ENCODE measurements at places on chromosomes 2 and 18.

DNA sequence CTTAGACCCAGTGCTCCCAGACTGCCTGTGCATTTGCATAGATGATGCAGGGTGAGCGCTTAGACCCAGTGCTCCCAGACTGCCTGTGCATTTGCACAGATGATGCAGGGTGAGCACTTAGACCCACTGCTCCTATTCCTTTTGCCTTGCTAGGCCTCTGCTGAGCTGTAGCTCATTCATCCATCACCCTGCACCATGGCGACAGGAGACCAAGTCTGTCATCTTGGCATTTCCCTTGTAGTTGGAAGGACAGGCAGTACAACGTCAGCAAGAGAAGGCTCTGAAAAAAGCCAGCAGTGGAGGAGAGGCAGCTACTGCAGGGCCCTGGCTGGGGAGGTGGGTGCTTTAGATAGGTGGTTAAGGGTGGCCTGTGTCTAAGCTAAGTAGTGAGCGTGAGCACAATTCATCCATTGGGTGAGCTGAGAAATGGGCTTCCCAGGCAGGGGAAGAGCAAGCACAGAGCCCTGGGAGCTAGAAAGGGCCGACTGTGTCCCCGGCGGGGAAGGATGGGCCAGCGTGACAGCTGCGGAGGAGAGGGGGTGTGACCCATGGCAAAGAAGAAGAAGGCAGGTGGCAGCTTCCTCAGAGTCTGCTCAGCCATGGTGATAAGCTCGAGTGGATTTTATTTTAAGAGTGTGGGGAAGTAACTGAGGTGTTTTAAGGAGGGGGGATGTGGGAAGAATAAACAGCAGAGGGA is 108.8 kb downstream of the LPIN1 start:
- DNase-seq: no peak

DNA sequence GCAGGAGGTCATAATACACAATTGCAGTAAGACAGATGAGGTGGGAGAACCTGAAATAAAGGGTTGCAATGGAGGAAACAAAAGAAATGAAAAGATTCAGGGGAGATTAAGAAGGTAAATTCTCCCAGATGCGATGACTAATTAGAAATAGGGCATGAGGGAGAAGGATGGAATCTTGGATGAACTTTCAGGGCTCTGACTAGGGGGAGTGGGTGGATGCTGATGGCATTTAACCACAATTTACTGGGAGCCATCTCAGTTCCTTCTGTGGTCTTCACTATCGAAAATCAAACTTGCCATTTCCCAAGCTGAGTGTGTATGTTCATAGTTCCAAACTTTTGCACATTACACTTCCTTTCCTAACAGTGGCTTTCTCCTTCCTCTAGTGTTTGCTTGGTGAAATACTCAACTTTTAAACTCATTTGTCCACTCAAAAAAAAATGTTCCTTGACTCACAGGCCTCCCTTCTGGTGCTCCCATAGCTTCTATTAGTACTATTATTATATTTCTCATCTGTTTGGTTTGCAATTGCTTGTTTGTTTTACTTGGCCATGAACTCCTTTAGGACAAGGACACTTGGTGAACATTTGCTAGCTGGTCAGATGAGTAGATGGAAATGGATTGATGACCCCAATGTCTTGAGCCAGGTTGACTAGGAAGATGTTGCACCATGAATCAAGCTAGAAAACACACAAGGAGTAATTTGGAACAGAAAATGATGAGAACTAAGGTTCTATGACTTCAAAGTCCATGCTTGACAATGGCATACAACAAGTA is 178.5 kb downstream of the DIS3L2 start:
- no peak for DNase-seq

GRCh38 chr2:157894694-157895435 is 18.7 kb upstream of the ACVR1 start:
- DNase-seq: no peak

GRCh38 chr2:215967590-215968378 is 45.6 kb downstream of the MREG start:
- no peak for DNase-seq

GRCh38 chr18:28086670-28087552 is 90.0 kb downstream of the CDH2 start:
- no peak for DNase-seq

DNA sequence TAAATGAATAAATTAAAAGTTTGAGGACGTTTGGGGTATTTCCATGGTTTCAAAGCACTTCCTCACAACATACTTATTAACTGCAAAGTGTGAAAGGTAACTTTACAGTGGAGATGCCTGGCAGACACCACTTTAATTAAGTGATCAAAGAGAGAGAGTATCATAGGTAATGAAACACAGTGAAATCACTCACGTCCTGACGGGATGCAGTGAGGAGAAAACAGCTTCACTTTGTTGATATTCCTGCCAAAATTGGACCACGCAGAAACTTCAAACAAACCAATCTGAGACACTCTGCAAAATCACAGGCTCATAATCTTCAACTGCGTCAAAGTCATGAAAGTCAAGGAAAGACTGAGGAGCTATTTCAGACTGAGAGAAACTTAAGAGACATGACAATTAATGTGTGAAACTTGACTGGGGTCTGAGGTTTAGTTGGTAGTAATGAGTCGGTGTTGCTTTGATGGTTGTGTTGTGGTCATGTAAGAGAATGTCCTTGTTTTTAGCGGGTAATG is 66.0 kb upstream of the ITGB6 start:
- DNase-seq: no peak

DNA sequence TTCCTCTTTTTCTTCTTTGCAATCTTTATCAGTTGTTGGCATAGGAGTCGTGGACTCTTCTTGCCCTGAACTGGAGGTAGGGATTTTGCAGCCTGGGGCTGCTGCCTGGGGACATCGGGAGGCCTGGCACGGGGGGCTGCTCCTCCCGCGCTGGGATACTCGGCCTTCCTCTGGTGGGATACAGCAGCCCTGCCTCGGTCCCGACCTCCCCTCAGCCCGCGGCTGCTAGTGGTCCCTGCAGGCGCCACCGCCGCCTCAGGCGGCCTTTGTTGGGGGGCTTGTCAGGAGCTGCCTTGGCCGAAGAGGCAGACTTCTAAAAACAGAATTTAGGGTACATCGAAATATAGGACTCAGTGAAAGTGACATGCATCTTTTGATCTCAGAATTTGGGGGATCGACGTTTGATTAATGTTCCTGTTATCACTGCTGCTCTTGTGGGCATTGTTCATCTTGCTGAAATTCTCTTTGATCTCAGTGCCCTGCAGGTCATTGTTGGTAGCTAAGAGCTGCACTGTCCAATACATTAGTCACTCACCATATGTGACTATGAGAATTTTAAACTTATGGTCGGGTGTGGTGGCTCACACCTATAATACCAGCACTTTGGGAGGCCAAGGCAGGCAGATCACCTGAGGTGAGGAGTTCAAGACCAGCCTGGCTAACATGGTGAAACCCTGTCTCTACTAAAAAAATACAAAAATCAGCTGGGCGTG is 16.3 kb downstream of the POLR2D start:
- no peak for DNase-seq

DNA sequence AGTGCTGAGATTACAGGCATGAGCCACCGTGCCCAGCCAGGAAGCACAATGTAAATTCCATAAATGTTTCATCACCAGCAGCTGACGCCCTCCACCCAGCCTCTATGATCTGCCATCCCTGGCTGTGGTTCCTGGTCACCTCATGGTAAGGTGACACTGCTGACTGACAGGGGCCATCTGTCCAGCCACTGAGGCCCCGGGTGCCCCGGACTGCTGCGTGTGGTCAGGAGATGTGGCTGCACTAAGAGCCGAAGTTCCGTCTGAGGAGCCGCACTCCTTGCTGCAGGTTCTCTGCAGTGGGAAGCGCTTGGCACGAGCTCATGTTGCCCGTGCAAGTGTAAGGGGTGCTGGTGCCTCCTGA is 10.9 kb downstream of the NTSR2 start:
- no peak for DNase-seq

DNA sequence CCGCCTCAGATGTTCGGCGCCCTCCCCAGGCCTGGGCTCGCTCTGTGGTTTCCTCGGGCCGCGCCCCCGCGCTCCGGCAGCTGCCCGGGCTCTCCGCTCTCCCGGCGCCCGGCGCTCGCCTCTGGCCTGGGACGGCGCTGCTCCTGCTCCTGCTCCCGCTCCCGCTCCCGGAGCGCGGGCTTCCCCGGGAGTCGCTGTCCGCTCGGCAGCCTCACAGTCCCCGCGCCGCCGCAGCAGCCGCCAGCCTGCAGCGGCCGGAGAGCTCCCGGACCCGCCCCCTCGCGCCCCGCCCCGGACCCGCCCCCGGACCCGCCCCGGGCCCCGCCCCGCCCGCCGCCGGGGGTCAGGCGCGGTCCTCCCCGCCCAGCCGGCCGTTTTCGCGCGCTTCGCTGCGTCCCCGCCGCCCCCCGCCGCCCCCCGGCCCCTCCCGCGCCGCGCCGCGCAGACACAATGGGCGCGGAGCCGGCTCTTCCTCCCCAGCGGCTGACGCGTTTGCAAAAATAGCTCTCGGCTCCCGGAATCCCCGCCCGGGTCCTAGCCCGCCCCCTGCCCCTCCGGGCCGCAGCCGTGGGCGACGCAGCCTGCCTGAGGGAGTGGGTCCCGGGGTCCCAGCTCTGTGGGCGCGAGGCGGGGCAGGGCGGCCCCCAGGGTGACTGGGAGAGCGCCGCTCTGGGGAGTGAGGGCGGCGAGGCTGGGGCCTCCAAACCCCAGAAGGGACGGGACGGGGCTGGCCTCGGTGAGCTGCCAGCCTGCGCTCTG is at the start of gene ARL4C:
Gene ARL4C, minus strand, starts transcription at position 247 of the 759 bp plus-strand sequence. CDS start 495 bp downstream, outside the sequence.
- no peak for DNase-seq

GRCh38 chr2:10533811-10534321 is 85.7 kb upstream of the ODC1 start:
- no peak for DNase-seq

DNA sequence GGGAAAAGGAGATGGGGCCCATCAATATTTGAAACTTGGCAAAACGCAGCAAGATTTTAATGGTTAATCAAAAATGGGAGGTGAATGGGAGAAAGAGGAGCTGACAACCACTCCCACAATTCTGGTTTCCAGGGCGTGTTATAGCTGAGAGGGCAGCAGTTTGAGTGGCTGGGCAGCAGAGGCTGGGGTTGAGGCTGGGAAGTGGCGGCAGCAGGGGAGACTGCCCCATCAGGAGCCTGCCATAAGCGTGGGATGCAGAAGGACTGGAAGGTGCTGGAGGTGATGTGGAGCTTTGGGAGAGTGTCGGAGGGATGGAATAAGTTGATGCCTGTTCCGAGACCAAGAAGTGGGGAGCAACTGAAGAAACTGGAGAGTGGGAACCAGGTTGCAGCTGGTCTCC is 48.9 kb upstream of the SH3RF3 start:
- DNase-seq: no peak

DNA sequence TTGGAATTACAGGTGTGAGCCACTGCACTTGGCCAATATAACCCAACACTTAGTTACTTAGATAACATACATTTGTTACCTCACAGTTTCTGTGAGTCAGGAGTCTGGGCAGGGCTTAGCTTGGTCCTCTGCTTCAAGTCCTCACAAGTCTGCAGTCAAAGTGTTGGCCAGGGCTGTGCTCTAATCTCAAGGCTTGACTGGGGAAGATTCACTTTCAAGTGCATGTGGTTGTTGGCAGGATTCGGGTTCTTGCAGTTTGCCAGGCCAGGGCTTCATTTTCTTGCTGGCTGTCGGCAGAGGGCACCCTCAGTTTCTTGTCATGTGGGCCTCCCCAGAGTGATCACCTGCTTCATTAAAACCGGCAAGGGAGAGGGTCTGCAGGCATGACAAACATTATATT is 103.7 kb downstream of the SLC4A3 start:
- no peak for DNase-seq

- DNase-seq: no peak
Observed at GRCh38 chr2:135647836-135648579, 93.6 kb upstream of the UBXN4 start.

DNA sequence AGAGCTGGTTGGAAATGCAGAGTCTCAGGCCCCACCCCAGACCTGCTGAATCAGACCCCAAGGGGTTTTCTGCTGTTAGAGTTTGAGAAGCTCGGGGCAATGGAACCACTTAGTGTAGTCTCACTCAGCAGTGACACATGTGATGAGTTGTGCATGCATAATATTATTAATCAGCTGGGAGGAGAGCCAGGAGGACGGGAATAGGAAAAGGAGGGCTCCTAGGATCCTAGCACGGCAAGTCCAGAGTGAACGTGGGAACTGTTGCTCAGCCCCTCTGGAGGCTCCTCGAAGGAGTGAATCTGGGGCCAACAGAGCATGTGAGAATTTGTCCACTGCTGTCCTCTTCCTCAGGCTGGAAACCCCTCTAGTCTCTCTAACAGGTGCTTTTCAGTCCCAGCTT is 87.1 kb downstream of the HS1BP3 start:
- DNase-seq: no peak

DNA sequence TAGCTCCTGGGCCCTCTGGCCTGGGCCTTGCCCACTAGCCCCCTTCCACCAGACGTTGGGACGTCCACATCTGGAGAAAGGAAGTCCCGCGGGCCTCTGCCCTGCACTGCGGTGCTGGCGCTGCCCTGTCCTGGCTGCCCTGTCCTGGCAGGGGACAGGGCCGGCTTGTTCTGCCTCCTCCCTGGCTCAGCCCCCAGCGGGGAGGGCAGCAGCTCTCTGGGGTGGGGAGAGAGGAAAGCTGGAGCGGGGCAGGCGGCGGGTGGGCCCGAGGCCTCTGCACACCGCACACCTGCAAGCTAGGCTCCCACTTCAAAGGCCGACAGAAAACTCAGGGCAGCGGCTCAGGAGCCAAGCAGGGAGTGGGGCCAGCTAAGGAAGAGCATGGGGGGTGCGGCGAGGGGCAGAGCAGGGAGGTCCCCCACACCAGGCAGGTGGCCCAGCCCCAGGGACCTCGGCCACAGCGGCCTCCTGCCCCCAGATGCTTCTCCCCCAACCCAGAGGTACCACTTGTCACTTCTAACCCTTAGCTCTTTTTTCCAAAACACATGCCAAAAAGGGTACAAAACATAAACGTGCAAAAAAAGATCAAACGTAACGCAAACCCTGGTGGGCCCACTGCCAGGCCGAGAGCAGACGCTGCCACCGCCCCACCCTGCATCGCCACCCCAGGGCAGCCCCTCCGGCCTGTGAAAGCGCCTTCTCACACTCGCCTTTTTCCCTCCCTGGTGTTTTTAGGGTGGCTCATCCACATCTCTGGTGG is 13.5 kb downstream of the SNED1 start:
- DNase-seq: no peak

DNA sequence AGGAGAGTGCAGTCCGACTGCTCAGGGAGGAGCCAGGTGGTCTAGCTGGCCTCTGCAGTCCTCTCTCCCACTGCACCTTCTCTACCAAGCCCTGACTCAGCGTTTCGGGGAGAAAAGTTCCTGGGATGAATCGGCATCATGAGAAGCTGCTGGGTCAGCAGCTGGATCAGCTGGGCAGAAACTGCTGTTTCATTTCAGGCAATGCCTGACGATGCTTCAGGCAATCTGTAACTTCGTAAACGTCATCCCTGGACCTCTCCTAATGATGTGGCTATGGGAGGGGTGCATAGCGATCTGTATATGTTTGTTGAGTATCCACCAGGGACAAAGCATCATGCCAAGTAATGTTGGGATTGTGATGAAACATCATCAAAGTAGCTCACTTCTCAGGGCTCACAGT is 20.7 kb downstream of the LIPG start:
- no peak for DNase-seq

All from activated naive CD4-positive, alpha-beta T cell (primary cell).